ENCODE measurements at places on chromosomes 11 and 22.

DNA sequence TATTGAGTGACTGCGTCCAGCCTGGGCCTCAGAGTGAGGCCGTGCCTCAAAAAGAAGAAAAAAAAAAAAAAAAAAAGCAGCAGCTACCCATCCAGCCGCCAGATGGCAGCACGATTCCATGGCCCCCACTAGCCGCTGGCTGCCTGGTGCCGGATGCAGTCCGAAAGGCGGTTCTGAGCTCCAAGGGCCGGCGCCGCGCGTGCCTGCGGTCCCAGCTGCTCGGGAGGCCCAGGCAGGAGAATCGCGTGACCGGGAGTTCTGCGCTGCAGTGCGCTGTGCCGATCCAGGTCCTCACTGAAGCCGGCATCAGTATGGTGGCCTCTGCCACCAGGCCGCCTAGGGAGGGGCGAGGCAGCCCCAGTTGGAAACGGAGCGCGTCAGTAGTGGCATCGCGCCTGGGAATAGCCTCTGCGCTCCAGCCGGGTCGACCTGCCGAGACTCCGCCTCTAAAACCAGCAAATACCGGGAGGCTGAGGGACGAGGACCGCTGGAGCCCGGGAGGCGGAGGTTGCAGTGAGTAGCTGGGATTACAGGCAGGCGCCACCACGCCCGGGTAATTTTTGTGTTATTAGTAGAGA lies 19.3 kb downstream of the SCARF2 start:
- DNase-seq: peak; percentile 38

DNA sequence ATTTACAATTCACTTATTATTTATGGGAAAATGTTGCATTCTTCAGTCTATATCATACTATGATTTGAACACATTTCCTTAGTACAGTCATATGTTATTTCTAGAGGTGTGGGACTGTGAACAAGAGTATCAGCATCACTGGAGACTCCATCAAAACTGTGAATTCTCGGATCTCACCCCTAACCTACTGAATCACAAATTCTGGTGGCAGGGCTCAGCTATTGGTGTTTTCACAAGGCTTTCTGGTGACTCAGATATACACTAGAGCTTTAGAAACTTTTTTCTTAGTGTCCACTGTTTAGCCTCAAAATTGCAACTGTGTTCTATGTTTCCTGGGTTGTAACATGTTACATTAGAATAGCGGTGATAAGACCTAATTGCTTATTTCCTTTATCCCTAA lies 352.9 kb upstream of the DDI1 start:
- no peak for DNase-seq

DNA sequence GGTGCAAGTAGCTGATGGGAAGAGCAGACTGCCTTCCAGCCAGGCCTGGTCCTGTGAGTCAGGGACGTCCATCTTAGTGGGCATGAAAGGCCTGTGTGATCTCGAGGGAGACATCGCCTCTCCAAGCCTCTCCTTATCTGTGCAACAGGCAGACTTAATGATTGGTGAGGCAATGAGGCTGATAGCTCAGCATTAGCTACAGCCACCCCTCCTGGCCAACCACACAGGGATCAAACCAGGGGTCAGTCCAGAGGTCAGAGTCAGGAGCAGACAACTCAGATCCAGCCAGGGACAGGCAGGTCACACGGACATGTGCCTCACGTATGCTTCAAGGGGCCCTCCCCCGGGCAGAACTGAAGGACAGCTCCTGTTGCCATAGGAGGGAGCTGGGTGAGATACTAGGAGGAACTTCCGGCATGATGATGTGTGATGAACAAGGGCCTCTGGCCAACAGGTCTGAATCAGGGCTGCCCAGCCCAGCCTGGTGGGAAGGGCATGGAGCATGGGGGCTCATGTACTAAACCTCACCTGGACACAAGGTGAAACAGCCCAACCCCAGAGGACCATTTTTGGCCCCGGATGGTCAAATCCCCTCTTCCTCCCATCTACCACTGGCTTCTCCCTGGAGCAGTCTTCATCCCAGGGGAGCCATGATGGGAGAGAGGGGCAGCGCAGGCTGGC lies 2.8 kb upstream of the APOC3 start:
- DNase-seq: no peak

GRCh38 chr11:125214601-125215565 lies 50.3 kb downstream of the PKNOX2 start:
- no peak for DNase-seq

DNA sequence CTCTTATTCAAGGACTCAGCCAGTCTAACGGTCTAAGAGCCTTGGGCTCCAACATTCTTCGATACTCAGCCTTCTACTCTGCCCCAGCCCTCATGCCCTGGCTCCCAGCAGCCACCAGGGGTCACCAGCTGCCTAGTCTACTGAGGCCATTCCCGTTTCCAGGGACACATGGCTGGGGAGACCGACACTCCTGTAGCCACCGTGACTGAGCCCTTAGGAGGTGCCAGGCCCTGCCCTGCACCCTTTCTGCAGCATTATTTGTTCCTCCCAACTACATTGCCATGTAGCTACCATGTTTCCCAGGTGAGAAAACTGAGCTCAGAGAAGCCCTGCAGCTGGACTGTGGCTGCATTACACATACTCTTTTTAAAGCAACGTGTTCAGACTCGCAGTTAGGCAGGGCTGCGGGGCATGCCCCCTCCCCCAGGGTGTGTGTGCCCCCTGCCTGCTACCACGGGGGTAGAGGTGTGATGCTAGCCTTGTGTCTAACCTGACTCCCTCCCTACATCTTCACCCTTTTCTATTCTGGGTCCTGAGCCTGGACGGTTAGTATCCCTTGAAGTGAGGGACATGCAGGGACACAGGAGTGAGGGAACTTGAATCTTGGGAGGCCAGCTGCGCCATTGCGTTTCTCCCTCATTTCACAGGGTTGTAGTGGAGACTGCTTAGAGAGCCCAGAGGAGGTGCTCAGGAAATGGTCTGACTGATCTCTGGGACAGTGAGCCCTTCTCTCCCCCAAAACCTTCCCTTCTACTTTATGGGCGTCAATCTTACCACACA lies 17.5 kb downstream of the ATG16L2 start:
- DNase-seq: no peak

GRCh38 chr22:36124666-36125065 lies 35.9 kb downstream of the APOL3 start:
- no peak for DNase-seq

GRCh38 chr22:43110927-43111623 lies 525 bp downstream of the BIK start:
- DNase-seq: no peak

- no peak for DNase-seq
Measured at GRCh38 chr11:29913352-29913751, 103.5 kb downstream of the KCNA4 start.

GRCh38 chr11:60121264-60121663 lies 32.8 kb downstream of the MS4A2 start:
- no peak for DNase-seq

DNA sequence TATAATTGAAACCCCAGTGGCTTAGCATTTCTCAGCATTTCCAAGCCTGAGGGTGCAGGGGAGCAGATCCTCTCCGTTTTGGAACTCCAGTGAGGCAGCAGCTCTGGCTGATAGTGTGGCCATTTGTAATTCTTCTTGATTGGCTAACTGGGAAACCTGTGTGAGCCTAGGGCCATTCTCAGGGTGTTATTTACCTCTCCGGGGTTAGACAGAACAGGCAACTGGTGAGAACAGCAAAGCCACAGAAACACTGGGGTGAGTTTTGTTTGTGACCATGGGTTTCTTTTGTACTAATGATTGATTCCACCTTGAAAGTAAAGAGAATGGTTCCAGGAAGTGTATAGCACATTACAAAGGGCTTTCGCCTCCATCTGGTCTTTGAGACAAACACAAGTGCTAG lies 2.4 kb upstream of the OR4X2 start:
- no peak for DNase-seq

DNA sequence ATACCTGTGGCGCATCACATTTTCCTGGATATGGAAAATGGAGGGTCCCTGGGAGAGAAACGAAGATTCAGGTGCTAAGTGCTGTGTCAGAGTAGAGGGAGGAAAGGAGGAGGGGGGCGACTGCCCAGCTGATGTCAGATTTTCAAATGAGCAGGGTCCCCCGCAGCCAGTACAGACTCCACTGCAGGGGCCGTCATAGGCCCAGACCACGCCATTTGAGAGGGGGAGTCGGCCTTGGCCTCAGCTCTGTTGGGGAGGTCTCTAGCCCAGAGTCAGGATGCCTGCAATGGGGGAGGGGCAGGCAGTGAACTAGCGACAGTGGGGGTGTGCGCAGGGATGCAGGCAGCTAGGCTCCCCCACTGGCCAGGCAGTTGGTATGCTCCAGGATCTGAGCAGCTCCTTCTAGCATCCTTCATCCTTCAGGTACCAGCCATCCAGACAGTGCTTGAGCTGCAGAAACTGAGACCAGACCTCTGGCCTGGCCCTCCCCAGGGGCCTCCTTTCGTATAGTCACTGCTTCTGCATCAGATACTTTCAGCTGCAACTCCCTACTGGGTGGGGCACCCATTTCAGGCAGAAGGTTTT lies at the start of the genes BSCL2 and GNG3:
Gene BSCL2 (minus strand): TSS at position 148 of the 585 bp plus-strand sequence. CDS start 229 bp downstream, outside the sequence.
Gene GNG3 (plus strand): TSS at position 400 of the 585 bp plus-strand sequence. CDS start 620 bp downstream, outside the sequence.
- DNase-seq: no peak

GRCh38 chr11:41849250-41849649 lies 389.8 kb upstream of the LRRC4C start:
- no peak for DNase-seq

- DNase-seq: no peak
Measured at GRCh38 chr22:46730568-46731245, 7.3 kb downstream of the CERK start.

DNA sequence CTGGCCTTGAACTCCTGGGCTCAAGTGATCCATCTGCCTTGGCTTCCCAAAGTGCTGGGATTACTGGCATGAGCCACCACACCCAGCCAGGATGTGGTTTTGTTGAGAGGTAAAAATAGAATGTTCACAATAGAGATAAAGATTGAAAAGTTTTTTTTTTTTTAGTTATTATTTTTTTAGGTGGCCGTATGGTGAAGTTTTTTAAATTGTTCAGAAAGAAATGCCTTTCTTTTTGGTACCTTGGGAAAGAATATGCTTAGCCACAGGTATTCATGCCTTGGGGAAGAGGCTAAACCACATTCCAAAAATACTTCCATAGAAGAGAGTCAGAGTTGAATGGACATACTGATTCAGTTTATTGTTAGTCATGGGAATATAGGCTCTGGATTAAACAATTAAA lies 143.4 kb downstream of the C11orf91 start:
- no peak for DNase-seq

GRCh38 chr11:72712168-72712751 lies 38.0 kb upstream of the PDE2A start:
- DNase-seq: no peak

DNA sequence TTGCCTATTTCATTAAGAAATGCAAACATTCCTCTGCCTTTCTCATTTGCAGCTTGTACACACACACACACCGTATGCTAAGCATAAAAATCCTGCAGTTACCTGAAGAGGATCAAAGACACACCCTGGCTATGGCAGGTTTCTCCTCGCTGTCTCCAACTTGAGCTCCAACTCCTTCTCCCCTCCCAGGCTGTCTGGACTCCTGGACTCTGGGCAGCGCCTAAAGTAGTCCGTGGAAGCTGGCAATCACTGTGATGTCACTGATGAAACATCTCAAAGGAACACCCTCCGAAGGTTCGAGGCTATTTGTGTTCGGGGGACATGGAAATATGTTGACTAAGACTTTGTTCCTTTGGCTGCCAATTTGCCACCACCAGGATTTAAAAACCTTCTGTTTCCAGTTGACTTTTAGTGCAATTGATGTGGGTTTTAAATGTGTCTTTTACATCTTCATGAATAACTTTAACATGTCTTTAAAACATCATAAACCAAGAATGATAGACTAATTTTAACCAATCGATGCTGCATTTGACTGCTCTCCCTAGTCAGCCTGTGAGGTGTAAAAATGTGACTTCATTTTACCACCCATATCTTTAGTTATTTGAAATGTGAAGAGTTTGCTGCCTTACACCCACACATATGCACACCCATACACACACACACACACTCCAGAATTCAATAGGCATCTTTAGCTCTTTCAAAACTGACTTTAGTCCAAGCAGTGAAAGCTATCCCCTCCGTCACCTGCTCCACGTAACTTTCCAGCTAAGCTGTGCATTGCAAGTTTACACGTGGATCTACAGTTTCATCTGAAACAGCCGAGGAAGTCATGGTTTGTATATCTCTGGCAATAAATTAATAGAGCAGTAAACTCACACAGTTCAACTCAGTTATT lies at the start of gene SLN:
Gene SLN (minus strand): TSS at position 196 of the 895 bp plus-strand sequence.
- DNase-seq: no peak

DNA sequence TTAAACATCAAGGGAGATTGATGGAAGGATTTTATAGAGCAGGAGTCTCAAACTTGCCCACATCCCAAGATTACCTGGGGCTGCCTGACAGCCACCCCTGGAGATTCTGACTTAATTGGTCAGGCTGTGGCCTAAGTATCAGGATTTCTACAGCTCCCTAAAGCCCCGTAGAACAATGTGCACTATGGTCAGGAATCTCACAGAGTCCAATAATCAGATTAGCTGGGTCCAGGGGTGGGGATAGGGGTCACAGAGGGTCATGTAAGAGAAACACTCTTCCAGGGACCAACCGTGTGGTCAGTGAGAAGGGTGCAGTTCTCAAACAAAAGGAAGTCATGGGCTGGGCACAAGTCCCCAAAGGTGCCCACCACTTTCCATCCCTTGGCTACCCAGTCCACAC lies 20.5 kb upstream of the FBLN1 start:
- no peak for DNase-seq

DNA sequence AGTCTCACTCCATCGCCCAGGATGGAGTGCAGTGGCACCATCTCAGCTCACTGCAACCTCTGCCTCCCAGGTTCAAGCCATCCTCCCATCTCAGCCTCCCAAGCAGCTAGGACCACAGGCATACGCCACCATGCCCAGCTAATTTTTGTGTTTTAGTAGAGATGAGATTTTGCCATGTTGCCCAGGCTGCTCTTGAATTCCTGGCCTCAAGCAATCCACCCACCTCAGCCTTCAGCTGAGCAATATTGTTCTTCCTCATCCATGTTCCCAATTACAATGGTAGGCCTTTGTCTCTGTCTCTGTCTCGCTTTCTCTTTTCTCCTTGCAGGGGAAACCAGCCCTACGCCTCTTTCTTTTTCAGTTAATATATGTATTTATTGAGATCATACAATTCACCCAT lies 10.3 kb downstream of the HSPA8 start:
- DNase-seq: no peak

DNA sequence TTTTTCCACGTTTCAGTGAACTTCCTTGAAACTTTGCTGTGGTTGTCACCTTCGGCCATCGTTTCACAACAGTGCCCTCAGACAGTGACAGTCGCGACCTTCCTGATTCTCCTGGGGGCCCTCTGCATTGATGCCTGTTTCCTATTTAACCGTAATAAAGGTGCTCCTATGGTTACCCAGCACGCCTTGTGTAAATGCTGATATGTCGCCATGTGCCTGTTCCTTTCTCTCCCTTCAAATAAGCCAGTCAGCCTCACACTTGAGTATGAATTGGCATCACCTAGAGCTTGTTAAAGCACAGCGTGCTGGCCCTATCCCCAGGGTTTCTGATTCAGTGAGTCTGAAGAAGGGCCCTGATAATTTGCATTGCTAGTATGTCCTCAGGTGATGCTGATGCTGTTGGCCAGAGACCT lies 104.8 kb downstream of the MICAL2 start:
- no peak for DNase-seq

- DNase-seq: no peak
Measured at GRCh38 chr11:64892411-64892831, 14.0 kb upstream of the EHD1 start.

Measured in stimulated activated CD8-positive, alpha-beta memory T cell treated with anti-CD3 and anti-CD28 coated beads, Interleukin-15, amount 100 ng/mL, for 24 hours (primary cell).